HT1080 (cell line): ENCODE measurements at places on chromosomes 7 and 10.

- DNase-seq: no peak
These were observed 63.8 kb downstream of the PARD3 start for GRCh38 chr10:34751272-34751671.

- DNase-seq: no peak
These were observed 1.1 kb downstream of the EPHB6 start for GRCh38 chr7:142855756-142856564.

- DNase-seq: peak; percentile 73
These were observed at the start of gene NFE2L3 for GRCh38 chr7:26151953-26152781. Gene NFE2L3, plus strand, starts transcription at chr7:26152198. Its CDS starts 301 bp downstream, at chr7:26152499.

DNA sequence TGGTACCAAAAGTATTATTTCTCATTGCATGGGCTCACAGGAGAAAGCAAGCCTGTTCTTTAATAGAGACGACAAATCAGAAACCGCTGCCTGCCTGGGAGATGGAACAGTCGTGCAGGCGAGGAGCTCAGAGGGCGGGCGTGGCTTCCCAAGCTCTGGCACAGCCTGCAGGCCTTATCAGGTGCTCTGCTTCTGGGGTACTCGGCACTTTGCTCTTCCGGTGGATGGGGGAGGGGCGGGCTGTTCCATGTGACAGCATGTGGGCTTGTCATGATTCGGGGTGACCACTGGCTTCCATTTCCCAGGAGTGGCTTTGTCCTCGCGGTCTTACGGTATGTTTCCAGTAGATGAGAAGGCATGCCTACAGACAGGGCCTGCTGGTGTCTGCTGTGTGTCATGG lies 228.6 kb downstream of the MGMT start:
- DNase-seq: no peak

DNA sequence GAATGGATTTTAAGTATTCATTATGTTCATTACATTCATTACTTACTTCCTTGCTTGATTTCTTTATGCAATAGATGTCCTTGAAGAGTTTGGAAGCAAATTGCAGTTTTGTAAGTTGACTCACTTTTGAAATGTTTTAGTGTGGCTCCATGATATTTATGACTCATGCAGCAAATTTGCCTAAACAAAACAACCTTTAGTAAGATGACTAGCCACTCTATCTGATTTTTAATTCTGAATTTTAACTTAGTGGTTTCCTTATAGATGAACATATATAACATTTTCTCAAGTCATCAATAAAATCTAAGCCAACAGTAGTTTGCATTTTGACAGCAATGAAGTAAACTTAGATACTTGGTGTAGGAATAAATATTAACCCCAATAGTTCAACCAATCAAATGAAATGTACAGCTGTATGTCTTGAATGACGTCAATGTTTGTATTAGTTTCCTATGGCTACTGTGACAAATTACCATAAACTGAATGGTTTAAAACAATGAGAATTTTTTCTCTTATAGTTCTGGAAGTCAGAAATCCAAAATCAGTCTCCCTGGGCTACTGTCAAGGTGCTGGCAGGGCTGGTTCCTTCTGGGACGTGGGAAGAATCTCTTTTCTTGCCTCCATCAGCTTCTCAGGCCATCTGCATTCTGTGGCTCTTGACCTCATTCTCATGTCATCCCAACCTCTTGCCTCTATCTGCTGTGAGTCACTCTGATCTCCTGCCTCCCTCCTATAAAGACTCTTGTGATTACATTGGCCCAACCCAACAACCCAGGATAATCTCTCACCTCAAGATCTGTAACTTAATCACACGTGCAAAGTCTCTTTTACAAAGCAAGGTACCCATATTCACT lies 73.4 kb downstream of the AHR start:
- peak; percentile 95 for DNase-seq

- no peak for DNase-seq
These were observed 5.7 kb upstream of the HOXA13 start for GRCh38 chr7:27205325-27206280.

- DNase-seq: no peak
These were observed 18.0 kb downstream of the SPAG6 start for GRCh38 chr10:22363305-22363704.

GRCh38 chr7:26112203-26112740 lies 39.7 kb upstream of the NFE2L3 start:
- DNase-seq: no peak

DNA sequence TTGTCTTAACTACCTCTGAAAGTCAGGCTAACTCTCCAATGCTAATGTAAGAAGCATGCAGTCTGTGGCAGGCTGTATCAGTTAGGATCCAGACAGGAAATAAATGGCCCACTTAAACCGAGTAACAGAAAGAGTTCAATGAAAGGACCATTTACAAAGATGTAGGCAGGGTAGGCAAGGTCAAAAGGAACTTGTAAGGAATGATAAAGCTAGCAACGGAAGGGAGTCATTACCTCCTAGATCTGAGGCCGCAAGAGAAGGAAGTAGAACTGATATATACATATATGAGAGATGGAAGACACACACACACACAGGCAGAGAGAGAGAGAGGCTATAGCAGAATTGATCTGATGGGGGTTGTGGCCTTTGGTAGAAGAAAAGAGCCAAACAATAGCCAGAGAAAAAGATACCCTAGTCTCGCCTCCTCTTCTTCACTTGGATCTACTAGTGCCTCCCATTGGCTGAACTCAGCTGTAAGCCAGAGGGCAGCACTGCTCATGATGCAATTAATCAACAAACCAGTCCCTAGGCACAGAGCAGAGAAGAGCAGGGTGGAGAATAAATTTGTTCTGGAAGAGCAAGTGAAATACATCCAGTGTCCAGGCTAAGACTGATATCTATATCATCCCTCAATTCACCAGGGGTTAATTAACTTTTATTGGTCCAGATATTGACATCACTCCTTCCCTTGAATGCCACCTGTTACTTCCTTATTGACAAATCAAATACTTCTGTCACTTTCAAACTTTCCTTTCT lies 91.2 kb downstream of the LSMEM1 start:
- DNase-seq: no peak

- DNase-seq: no peak
These were observed 127.7 kb downstream of the ATE1 start for GRCh38 chr10:121800146-121800545.

GRCh38 chr7:156257904-156258303 lies 382.7 kb upstream of the RNF32 start:
- DNase-seq: peak; percentile 7

DNA sequence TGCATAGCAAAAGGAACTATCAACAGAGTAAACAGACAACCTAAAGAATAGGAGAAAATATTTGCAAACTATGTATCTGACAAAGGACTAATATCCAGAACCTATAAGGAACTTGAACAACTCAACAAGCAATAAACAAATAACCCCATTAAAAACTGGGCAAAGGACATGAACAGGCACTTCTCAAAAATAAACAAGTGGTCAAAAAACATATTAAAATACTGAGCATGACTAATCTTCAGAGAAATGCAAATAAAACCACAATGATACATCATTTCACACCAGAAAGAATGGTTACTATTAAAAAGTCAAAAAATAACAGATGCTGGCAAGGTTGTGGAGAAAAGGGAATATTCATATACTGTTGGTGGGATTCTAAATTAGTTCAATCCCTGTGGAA lies 17.1 kb downstream of the MAGI2 start:
- peak; percentile 4 for DNase-seq

- no peak for DNase-seq
These were observed 105.6 kb upstream of the RET start for GRCh38 chr10:42971251-42971599.

- DNase-seq: no peak
These were observed 70.6 kb upstream of the LEP start for GRCh38 chr7:128170461-128170860.

DNA sequence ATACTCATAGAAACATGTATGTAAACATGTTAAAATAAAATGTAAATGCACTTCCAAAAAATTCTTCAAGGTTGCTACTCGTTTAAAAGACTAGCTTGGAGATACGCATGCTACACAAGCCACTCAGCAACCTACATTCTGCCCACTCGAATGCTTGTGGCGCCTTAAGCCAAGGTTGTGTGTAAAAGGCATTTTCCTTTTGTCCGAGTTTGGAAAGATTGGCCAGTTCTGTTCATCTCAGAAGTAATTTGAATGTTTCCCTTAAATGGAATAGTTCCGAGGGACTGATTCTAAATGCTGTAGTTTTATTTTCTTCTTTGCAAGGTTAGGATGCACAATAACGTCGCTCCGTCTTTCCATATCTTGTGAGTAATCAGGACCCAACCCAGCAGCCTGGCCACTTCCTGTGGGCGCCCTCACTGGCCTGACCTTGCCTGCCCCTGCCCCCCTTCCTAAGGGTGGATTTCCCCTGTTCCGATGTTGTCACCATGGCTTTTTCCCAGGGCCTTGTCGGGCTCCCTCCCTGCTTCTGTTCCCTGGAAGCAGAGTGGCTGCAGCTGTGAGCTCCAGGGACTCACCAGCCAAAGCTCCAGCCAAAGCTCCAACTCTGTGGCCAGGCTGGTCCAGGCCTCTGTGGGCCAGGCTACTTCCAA lies 70.6 kb downstream of the PTPRE start:
- DNase-seq: peak; percentile 93

DNA sequence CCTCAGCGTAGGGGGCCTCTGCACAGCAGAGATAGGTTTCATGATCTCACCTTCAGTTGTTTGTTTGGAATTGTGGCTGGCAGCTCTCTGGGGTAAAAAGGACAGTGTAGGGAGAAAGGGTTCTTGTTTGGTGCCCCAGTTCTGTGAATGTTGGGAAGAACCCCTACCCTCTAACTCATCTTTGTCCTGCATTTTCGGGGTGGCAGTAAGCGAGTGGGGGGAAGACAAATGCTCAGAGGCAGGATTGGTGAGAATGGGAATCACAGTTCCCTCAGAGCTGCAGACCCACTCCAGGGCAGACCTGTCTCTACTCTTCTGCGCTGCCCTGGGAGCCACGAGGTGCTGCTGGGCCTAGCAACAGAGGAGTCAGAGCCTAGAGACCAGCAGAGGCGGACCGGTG lies 1.8 kb upstream of the LBX1 start:
- DNase-seq: no peak

DNA sequence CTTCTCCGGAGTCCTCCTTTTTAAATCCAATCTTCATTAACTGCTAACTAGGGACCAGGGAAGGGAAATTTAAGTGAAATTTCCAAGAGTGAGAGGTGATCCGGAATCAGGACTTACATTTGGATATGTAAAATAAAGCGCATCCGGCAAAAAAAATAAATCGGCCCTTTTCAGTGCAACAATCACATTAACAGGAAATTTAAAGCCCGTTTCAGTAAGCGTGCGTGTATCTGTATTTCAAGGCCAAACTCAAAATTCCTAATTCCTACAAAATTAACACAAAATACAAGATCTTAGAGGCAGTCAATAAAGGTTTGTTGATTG lies 771 bp downstream of the DNAJC9 start:
- DNase-seq: no peak

GRCh38 chr7:158740013-158740656 lies 35.5 kb upstream of the NCAPG2 start:
- peak; percentile 97 for DNase-seq

GRCh38 chr7:17774716-17775288 lies 165.5 kb downstream of the SNX13 start:
- no peak for DNase-seq

DNA sequence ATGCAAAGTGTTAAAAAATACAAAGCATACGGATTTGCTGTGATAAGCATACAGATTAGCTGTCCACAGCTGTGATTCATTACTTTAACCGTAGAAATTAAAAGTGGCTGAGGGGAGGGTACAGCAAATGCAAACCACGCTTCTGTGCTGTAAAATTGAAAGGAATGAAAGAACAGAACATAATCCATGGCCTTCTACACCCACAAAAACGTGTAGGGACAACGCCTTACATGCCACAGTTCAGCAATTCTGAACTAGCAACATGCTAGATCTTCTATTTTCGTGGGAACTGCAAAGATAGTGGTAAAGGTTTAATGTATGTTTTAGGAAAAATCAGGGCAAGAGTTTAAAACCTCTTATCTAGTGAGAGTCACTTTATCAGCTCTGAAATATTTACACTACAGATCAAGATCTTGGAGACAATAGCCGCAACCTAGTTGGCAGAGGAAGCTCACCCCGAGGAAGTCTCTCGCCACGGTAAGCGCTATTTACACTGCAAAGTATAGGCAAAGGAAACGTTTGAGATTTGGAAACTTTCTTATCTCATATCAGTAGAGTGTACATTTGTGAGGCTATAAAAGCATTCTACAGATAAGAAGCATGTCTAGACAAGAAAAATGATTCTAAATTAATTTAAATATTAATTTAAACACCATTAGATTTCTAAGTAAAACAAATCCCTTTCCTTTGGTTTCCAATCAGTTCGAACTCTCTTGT lies 193.6 kb downstream of the MLLT10 start:
- DNase-seq: no peak

GRCh38 chr10:34299105-34299611 lies 515.9 kb downstream of the PARD3 start:
- peak; percentile 20 for DNase-seq
